ENCODE measurements at places on chromosomes 2 and 18.

DNA sequence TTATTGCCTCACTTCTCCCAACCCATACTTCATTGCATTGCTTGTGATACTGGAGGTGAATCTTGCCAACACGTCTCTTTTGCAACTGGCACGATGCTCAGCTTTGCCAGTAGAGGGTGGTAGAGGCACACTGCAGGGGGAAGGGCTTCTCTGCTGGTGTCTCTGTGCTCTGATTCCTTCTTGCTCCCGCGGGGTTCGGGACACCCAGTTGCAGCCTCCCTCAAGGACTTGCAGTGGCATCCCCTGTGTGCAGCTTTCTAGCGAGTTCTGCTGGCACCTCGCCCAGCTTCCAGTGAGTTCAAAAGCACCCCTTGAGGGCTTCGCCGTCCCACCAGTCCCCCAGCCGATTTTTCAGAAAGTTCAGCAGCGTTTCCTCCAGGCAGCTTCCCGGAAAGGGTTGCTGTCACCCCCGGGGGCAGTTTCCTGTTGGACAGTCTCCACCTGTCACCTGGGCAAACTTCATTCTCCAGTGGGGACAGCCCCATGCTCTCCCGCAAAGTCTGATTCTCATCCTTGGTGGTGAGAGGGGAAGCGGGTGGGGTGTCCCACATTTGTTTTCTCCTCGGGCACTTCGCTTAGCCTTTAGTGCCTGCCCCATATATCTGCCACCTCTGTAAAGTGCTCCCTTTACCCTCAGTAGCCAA is 35.4 kb upstream of the EN1 start:
- peak; percentile 39 for DNase-seq

- DNase-seq, result no peak
Measured at GRCh38 chr2:175883586-175884194, 118.4 kb downstream of the LNPK start.

DNA sequence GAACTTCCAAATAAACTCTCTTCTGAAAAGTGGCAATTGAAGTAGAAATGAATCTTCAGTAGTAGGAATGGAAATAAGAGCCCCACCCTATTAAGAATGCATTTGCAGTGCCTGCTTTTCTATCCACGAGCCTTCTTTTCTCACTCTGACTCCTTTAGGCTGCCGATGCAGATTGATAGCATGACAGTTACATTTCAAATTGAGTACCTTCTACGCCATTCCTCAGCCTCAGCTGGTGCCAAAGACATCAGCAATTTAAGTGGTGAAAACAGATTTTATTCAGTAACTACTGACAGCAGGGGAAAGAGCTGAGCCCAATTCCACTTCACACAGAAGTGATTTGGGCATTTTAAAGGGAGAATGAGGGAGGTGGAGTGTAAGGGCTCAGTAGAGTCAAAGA is 85.5 kb downstream of the PTH2R start:
- no peak for DNase-seq

DNA sequence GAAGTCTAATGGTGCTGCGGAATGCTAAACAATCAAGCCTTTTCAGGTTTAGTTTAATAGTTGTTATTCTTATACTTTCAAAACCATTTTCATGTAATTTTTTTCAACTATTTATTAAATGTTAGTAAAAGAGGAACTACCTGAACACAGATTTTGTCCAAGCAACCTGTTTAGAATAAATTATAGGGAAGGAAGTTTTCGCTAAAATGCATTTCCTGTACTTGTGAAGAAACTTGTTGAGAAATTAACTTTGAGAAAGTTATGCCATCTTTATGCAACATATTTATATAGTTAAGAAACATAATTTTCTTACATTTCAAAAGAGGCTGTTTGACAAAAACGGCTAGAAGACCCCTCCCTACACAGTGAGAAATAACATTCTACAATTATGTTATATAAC is 16.6 kb downstream of the MAP4K4 start:
- DNase-seq, result no peak

DNA sequence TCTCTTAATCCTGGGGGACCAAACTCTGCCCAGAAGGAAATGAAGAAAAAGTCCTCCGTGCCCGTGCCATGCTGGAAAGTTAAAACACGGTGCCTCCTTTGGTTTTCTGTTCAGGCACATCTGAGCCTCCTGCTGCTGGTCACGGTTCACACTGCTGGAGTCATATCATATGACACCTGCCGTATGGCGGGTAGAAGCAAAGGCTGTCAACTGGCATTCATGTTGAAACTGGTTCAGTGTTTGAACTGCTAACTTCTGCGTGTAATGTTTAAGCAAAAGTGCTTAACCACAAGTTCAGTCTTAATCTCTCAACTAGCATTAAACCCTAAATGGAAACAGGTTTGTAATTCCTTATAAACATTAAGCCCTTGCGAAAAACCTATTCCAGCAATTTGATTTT is 3.1 kb downstream of the STK39 start:
- peak; percentile 21 for DNase-seq

GRCh38 chr2:184394642-184395041 is 203.7 kb upstream of the ZNF804A start:
- no peak for DNase-seq

DNA sequence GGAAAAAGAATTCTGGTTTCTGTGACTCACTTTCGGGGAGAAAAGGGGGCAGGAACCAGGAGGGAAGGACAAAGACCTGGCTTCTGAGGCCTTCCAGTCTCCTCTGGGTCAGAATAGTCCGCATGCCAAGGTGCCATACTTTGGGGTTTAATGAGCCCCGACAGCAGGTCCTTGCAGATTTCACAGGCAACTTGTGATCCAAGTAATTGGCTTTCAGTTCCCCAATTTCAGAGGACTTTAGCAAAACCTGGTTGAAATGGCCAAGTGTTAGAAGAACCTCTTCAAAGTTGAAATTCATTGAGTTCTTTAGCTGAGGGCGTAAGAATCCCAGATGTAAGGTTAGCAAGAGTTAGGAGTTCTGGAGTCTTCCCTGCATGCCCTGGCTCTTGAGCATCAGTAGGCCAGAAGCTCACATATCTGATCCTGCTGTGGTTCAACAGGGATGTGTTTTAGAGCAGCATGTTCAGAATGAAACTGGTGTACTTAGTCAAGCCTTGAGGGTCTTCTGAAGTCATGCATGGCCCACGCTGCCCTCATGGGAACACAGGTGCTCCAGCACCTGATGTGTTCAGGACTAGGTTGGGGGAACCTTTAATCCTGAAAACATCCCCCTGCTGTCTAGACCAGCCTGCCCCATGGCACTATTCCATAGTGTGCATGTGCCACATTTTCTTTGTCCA is 143.0 kb downstream of the NUP35 start:
- no peak for DNase-seq

- DNase-seq, result no peak
Measured at GRCh38 chr2:63104482-63104881, 53.9 kb downstream of the OTX1 start.

- no peak for DNase-seq
Measured at GRCh38 chr2:228866781-228867180, 404.3 kb downstream of the PID1 start.

- no peak for DNase-seq
Measured at GRCh38 chr2:27916293-27916995, 25.9 kb downstream of the BABAM2 start.

Measured in stimulated activated CD8-positive, alpha-beta memory T cell treated with anti-CD3 and anti-CD28 coated beads, Interleukin-4, amount 100 ng/mL, for 1 hour (primary cell).